Stimulated activated CD4-positive, alpha-beta T cell treated with anti-CD3 and anti-CD28 coated beads, Interleukin-4, amount 100 ng/mL, for 1 hour (primary cell): ENCODE measurements at places on chromosomes 12 and 14.

DNA sequence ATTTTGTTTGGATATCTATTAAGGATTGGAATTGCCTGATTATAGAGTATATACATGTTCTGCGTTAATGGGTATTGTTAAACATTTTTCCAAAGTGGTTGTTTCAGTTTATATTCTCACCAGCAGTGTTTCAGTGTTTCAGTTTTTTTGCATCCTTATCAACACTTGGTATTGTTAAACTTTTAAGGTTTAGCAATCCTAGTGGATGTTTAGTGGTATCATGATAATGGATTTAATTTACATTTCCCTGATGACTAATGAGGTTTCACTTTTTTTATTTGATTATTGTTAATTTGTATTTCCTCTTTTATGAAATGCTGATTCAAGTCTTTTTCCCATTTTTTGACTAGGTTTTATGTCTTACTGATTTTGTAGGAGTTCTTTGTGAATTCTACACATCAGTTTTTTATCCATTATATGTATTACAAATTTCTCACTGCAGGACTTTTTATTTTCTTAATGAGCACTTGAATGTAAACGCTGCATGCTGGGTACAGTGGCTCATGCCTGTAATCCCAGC, 23.7 kb downstream of the YLPM1 start:
- DNase-seq: no peak

DNA sequence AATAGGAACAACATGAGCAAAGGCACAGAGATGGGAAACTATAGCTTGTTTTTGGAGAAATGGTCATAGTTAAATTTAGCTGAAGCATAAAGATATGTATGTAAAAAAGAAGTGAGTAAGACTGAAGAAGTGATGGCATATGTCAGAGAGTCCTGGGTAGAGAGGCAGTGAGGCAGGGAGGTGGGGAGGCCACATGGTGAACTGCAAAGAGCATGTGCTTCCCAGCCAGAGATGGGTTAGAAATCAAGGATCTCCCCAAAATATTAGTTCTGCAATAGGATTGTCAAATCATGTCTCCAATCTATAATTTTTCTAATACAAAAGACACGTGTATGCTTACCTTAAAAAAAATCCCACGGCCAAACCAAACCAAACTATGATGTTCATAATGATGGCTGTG, 82.1 kb upstream of the STXBP6 start:
- no peak for DNase-seq

GRCh38 chr12:118350908-118351559, 21.7 kb downstream of the TAOK3 start:
- no peak for DNase-seq

DNA sequence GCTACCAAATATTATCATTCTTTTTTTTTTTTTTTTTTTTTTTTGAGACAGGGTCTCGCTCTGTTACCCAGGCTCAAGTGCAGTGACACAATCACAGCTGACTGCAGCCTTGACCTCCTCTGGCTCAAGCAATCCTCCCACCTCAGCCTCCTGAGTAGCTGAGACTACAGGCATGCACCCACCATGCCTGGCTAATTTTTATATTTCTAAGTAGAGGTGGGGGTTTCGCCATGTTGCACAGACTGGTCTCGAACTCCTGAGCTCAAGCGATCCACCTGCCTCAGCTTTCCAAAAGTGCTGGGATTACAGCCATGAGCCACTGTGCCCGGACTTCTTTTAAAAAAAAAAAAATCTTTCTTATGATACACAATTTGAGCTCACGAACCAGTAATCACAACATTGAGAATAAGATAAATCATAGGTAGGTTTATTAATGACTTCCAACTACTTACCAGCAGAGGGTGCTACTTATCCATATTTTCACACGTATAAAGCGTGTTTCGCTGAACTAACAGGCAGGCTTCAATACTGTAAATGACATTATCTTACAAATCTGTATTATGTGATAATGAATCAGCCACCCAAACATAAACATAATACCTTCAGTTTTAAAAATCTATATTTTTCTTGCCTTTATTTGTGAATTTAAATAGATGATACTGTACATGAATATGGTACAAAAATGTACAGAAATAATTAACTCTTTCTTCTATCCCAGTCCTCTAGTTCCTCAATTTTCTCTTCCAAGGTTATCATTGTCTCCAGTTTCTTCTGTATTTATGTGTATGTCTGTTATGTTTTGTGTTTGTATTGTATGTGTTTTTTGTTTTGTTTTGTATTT, 42.5 kb upstream of the BCAT1 start:
- no peak for DNase-seq

DNA sequence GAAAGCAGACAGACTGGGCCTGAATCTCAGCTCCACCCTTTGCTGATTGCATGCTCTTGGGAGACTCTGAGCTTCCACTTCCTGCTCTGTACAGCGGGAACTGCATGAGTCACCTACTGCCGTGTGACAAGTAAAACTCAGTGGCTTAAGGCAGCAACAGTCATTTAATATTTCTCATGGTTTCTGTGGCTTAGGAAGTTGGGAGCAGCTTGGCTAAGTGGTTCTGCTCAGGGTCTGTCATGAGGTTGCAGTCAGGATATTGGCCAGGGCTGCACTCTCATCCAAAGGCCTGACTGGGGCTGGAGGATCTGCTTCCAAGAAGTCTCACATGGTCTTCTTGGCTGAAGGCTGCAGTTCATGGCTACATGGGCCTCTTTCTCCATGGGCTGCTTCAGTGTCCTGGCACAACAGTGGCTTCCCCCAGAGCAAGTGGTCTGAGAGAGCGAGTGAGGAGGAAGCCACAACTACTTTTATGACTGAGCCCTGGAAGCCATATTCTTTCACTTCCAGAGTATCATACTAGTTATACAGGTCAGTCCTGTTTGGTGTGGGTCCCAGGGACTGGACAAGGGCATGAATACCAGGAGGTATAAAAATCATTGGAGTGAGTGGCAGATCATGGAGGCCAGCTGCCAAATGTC, 49.7 kb downstream of the FAM222A start:
- DNase-seq: no peak

GRCh38 chr12:106245767-106246166, 2.1 kb downstream of the CKAP4 start:
- DNase-seq: no peak

DNA sequence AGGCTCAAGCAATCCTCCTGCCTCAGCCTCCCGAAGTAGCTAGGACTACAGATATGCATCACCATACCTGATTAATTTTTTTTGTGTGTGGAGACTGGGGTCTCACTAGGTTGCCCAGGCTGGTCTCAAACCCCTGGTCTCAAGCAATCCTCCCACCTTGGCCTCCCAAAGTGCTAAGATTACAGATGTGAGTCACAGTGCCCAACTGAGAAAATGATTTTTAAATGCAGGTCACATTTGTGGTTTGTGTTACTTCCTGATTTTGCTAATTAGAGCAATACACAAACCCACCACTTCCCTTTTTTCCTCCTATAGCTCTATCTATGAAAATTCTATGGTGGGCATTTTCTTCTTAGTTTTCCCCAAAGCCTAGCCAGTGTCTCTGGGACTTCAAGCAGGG, 45.5 kb upstream of the TMEM263 start:
- no peak for DNase-seq

GRCh38 chr12:67968321-67968720, 20.9 kb upstream of the IFNG-AS1 start:
- DNase-seq: no peak

DNA sequence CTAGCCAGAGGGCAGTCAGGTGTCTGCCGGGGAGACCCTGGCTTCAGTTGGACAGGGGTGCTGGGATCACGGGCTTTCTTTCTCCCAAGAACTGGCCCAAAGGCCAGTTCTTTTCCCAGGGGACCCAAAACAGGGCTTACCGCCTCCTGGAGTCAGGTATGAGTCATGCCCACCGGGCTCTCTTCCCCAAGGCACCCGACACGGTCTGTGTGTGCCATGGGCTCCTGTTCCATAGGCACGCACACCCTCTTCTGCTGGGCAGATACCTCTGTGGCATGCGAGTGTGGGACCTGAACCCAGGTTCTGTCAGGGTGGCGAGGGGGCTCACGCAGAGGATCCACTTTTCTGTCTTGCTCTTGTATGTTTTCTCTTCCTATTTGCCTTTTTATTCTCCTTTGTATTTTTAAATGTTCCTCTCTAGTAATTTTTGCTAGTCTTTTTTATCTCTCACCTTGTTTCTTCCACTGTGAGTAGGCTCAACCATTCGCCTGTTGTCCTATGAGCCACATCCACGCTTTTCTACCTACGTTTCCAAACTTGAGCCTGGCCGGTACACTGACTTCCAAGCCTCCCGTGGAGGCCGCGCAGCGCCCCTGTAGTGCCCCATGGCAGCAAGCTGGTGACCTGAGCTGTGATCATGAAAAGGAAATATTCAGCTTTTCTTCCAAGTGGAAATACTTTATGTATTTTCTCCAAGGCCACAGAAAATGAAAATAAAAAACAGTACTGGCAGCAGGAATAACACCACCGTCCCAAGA, 362.2 kb downstream of the CACNA1C start:
- DNase-seq: no peak

- DNase-seq: no peak
Measured at GRCh38 chr14:74801396-74801795, 38.3 kb downstream of the YLPM1 start.
